Activated CD4-positive, alpha-beta T cell treated with anti-CD3 and anti-CD28 coated beads, Interleukin-2, amount 50 U/mL, for 24 hours (primary cell): ENCODE measurements at places on chromosomes 6 and 20.

DNA sequence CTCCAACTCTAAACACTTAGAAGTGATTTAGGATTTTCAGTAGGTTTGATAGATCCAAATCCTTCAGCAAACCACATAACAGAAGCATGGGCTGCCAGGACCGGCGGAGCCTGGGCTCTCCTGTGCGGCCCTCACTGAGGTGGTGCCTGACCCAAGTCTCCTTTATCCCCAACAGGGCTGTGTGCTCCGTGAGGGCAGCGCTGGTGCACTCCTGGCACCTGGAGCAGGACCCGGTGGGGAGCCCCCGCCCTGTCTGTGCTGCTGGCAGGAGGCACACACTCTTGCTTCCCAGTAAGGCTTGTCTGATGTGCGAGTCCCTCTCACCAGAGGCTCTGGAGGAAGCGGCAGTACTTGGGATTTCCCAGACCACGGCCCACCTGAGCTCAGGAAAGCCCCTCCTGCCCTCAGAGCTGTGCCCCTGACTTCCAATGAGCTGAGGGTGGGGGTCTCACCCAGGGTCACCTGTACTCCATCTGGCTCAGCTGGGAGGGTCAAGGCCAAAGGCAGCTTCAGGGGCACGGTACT, 56.2 kb downstream of the PYGB start:
- no peak for DNase-seq

DNA sequence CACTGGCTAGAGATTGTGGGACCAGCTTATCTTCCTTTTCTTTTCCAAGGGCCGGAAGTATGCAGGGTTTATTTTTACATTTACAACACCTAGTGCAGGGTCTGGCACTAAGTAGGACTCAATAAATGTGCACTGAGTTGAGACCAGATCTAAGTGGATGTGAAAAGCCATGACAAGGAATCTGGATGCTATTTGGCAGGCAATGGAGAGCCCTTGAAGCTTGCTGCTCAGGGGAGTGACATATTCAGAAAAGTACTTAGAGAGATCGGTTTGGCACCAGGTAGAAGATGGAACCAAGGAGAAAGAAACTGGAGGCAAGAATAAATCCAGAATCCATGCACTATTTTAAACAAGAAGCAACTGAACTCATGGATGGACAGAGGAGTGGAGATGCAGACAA, 815.8 kb downstream of the MAFB start:
- DNase-seq: no peak

- DNase-seq: no peak
These were observed 130.8 kb downstream of the BTBD9 start for GRCh38 chr6:38508894-38509293.

GRCh38 chr6:153085239-153085638, 45.8 kb downstream of the RGS17 start:
- DNase-seq: no peak

DNA sequence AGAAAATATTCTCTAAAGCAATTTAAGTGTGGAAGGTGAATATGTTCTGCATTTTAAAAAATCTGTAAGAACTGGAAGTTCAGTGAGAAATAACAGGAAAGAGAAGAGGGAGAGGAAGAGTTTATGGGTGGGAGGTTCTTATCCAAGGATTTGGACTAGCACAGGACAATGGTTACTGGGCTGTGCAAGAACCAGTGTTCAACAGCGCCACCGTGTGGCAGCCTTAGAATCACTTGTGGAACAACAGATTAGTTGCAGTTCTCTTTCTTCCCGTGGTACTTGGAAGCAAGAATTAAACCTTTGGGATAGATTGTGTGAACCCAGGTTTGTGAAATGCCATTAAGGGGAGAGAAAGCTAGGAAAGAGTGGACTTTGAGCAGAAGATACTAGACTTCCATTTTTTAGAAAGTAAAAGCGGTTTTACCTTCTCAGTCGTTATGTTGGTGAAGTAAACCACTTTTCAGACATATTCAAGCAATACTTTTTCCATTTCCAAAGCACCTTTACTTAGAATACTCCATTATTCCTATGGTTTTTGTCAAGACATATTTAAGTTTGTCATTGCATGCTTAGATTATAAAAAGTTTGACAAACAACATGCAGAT, 436.7 kb downstream of the RNF144B start:
- no peak for DNase-seq

DNA sequence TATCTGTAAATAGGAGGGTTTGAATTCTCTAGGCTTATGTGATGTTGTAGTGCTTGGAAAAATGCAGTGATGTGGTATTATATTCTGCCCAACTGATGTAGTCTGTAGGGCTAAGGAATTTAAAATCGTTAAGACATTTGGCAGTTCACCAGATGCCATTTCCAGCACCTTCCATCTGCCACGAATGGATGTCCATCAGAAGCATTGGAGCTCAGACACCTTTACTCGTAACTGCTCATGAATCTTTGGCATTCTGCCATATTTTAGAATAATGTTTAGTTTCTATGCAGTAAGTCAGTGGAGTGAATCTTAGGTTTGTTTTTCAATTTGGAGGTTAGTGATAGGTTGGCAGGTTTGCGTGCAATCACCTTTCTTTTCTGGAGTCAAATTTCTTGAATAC, 2.4 kb upstream of the SYTL3 start:
- no peak for DNase-seq

DNA sequence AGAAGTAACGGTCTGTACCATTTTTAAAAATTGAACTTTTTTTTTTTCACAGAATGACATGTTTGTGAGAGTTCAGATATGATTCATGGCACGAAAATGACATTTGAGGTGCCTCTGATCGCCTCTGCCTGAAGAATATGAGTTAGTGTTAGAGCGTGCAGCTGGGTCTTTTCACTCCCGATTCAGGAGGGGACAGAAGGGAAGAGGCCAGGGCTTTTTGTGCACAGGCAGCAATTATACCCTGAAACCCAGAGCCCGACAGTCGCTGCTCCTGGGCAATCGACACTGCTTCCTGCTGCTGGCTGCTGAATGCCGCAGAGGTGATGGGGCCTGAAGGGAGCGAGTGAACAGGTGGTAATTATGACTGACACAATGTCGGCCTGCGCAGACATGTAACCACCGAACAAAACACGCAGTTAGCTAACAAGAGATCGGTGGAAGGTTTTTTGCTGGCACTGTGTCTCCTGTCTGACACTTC, 652.0 kb upstream of the NOX3 start:
- DNase-seq: no peak
